ENCODE measurements at places on chromosomes 3 and 15.

- DNase-seq, result no peak
These were observed at the start of the genes DTX3L and PARP9 for GRCh38 chr3:122564155-122564912. DTX3L (plus strand) TSS chr3:122564338; CDS start chr3:122564427, 89 bp downstream. PARP9 (minus strand) TSS chr3:122564300; CDS start chr3:122559620, 4,680 bp downstream.

DNA sequence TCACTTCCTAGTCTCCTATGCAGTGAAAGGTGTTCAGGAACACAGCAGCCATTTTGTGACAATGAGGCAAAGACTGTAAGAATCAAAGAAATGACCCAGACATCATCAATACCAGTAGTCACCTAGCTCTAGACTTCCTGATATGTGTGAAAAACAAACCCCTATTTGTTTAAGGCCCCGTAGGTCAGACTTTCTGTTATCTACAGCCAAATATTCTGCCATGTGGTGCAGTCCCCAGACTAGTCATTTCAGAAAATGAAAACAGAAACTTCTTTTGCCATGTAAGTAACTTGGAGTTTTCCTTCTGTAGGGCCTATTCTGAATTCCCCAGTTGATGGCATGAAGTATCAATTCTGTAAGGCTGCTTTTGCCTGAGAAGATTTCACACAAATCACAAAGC, 181.7 kb upstream of the SNTN start:
- DNase-seq, result no peak

- no peak for DNase-seq
These were observed 87.6 kb downstream of the PDCD6IP start for GRCh38 chr3:33886015-33886414.

DNA sequence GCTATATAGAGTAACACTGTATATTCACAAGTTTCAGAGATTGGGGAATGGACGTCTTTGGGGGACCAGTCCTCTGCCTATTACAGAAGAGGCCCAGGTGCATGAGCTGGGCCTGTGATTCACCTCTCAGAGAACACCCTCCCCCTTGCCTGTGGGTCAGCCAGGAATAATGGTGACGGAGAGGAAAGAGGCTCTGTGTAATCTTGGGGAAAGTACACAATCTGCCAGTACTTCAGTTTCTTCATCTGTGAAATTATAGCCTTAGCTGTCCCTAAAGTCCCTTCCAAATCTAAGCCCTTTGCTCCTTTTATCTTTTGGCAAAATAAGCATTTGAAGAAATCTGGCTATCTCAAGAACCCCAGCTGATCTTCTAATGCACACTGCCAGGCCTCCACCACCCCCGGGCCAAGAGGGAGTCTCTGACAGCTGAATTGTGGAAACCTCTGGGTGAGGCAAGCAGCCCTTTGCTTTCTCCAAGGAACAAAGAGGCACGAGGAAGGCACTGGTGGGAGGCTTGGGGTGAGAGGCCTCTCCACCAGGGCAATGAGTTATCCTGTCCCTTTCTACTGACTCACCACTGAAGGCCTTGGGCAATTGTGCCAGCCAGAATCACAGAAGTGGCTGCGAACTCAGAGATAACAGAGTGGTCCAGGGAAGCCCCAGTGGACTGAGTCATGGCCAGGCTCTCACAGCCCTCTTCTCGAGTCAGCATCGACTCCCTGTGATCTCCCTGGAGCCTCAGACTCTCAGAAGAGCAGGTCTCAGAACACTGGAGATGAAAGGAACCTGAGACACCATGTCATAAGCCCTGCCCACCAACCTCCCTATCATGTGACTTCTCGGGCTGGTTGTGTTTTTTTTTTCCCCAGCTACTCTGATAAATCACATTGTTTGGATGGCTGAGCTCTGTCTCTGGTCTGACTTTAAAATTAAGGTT, 31.8 kb downstream of the CCNL1 start:
- DNase-seq, result no peak

GRCh38 chr3:126998320-126998719, 15.4 kb downstream of the PLXNA1 start:
- no peak for DNase-seq
